ENCODE measurements at places on chromosomes 5 and 9. TPM values are rescaled to one million over a fixed set of nuclear protein-coding genes. Genes with fewer than 3 reads are reported as not detected.

- peak; percentile 33 for DNase-seq
These were observed 26.5 kb downstream of the TRMO start for GRCh38 chr9:97895695-97896332.

GRCh38 chr9:102237520-102237919 is 499.1 kb upstream of the GRIN3A start:
- no peak for DNase-seq

- DNase-seq: no peak
These were observed 41.4 kb upstream of the IL7R start for GRCh38 chr5:35815089-35815936.

GRCh38 chr9:32533336-32533735 is 7.3 kb upstream of the RIGI start:
- DNase-seq: no peak

DNA sequence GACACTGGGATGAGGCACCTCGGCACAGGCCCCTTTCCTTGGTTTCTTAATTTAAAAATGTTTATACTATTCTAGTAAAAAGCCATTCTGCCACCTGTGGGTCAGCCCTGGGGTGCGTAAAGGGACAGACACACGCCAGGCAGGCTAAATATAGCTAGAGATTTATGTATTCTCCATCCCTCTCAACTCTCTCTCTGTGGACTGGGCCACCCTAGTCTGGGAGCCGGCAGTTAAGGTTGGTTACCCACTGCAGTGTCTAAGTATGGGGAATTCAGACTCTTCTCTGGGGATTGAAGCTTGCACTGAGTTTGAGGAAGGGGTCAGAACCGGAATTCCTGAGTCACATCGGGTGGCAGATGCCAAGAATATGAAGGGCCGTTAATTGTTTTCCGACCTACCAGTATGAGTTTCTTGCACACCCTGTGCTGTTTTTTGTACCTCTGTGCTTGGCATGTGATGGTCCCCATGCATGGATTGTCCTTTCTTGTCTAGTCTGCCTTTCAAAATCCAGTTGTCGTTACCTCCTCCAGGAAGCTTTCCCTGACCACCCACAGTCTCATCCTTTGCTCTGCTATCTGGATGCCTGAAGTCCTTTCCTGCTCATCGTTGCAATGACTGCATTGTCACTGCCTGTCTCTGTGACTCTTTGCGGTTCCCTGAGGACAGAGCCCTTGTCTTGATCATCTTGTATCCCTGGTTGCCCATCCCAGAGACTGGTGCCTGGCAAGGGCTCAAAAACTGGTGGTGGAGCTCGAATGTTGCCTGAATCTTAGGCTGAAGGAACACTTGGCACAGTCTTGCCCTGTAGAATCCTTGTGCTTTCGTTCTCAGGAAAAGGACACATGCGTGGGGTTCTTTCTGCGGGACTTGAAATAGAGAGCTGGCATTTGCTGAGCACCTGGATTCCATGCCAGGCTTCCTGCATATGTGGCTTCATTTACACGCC is 2.1 kb downstream of the NEURL1B start:
- DNase-seq: no peak

DNA sequence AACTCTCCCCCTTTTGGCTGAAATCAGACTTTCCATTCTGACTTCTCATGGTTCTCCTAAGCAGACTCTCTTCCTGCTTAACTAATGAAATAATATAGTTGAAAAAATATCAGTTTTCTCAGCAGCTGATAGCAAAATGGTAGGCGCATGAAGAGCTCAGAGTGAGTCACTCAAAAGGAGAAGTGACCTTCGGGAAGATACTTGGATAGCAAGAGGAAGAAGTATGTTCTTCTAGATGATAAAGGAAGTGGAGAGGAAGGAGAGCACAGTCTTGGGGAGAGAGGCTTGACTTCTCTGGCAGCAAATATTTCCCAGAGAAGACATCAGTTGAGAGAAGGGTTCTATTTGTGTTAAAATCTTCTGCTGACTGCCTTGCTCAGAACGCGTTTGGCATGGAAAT is 101.5 kb downstream of the TAF11L14 start:
- DNase-seq: no peak

- DNase-seq: no peak
These were observed 111.6 kb downstream of the WNK2 start for GRCh38 chr9:93295456-93296076.

AQP3 gene
- total RNA-seq: 2.6 TPM

DNA sequence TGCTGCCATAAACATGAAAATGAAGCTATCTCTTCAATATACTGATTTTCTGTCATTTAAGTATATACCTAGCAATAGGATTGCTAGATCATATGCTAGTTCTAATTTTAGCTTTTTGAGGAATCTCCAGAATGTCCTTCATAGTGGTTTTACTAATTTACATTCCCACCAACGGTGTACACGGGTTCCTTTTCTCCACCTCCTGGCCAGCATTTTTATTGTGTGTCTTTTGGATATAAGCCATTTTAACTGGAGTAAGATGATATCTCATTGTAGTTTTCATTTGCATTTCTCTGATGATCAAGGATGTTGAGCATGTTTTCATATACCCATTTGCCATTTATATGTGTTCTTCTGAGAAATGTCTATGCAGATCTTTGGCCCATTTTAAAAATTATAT is 446.5 kb downstream of the GABRG2 start:
- DNase-seq: no peak

DDX4 gene
- total RNA-seq: not detected

DNA sequence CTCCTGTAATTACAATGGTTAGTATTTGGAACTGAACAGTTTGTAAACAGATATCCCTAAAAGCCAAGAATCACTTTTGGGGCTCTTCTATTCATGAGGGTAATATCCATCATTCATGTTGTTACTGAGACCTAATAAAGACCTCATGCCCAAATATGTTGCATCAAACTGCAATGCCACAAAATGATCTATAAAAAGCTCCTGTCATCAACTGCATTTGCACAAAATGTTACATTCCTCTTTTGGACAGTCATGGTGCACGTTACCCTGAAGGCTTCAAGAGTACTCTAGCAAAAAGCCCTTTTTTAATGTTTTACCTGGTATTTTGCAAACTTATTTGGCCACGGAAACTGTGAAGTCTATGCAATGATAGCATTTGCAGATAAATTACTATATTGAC is 14.2 kb upstream of the EQTN start:
- DNase-seq: no peak

NMRK1 gene
- total RNA-seq: 23.3 TPM

GRCh38 chr5:134649163-134649835 is 714 bp downstream of the SEC24A start:
- no peak for DNase-seq

GRCh38 chr5:8839361-8840055 is 706.4 kb downstream of the SEMA5A start:
- DNase-seq: no peak

DNA sequence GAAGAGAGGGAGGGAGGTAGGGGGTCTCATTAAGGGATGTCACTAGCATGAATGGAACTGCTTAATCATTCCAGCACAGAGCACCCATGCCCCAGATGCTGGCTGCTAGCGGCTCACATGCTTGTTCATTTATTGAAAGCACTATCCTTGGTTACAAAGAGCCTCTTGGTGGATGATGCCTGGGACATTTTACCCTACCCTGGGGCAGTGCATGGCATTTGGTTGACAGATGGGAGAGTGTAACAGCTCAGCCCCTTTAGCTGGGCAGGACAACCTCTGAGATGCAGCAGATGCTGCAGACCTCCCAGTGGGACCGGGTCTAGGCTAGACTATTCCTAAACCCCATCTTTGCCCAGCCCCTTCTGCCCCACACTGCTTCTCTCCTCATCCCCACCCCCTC is 46.9 kb upstream of the TCERG1 start:
- DNase-seq: no peak

DNA sequence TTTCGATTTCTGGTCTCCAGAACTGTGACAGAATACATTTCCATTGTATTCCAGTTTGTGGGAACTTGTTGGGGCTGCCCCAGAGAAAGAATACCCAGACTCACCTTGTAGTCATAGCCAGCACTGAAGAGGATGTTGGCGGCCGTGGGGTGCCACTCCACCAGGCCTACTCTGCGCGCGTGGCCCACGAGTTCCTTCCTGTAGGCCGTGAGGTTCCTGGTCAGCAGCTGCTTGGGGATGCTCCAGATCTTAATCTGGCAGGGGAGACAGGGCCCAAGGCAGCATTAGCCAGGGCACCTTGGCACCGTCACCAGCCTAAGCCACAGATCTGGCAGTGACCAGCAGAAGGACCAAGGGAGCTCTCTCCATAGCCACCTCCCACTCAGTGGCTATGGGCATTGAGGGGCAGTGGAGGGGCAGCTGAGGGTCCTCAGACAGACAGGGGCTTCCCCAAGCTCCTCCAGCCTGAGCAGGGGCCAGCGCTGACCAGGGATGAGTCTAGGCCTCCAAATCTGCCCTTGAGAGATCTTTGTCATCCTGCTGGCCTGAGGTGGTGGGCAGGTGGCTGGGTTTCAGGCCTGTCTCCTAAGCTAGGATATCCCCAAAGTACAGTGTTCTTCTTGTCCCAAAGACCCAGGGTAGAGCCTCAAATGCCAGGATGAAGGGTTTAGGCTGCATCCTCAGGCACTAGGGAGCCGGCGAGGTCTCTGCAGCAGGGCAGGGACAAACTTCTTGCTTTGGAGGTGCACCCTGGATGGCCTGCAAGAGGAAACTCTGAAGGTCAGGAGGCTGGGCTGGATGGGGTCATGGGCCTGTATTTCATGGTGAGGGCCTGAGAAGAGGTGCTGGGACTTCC is 15.9 kb upstream of the TRIM14 start:
- no peak for DNase-seq

BOD1 gene
- total RNA-seq: 119 TPM

DNA sequence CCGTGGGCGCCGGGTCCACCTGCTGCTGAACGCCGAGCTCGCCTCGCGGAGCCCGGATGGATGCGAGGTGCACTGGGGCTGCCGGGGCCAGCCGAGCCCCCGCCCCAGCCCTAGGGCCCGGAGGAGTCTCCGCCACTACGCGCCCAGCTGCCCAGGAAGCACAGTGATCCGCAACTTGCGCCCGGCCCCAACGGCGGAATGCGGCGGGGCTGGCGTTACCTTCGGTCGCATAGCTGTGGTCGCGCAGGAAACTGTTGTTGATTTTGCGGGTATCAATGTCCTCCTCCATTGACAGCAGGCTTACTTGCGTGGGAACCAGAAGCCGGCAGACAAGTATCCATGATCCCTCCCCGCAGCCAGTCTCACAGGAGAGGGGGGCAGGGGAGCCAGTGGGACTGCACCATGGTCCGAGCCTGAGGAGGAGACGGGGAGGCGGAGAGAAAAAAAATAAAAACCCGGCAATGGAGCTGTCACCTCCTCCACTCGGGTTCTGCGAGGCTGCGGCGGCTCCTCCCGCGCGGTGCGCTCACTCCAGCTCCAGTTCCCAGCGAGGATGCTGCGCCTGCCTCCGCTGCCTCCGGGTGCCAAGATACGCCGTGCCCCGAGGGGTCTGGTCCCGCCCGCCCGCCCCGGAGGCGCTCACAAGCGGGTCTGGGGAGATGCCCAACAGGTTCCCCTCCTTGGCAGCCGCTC is 628 bp downstream of the PPP2R2B start:
- DNase-seq: no peak

DNA sequence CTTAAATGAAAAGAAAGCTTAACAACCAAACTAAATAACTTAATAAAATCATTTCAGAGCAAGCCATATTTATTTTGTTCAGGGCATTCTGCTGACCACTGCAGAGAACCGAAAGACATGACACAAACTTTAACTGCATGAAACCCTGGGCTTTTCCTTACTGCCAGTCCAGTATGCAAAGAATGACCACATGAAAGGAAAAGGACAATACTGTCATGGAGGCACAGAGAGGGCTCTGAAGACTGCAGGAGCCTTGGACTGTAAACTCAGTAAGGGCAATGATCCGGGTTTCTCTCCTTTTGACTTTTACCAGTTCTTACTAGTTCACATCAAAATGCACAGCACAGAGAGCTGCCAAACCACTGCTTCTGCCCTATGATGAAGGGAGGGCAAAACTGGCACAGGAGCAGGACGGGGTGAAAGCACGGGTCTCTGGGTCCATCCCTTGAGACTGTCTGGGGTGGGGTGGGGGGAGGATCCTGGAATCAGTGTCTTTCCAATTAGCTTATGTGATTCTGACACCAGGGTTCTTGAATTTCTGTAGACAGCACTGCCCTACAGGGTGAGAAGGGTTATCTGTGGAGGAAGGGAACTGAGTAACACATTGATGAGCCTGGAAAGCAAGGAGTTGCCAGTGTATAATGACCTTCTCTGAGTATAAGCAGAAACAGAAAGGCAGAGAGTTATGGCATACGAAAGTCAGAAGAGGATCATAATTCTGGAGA is 44.7 kb downstream of the RNF130 start:
- no peak for DNase-seq

DNA sequence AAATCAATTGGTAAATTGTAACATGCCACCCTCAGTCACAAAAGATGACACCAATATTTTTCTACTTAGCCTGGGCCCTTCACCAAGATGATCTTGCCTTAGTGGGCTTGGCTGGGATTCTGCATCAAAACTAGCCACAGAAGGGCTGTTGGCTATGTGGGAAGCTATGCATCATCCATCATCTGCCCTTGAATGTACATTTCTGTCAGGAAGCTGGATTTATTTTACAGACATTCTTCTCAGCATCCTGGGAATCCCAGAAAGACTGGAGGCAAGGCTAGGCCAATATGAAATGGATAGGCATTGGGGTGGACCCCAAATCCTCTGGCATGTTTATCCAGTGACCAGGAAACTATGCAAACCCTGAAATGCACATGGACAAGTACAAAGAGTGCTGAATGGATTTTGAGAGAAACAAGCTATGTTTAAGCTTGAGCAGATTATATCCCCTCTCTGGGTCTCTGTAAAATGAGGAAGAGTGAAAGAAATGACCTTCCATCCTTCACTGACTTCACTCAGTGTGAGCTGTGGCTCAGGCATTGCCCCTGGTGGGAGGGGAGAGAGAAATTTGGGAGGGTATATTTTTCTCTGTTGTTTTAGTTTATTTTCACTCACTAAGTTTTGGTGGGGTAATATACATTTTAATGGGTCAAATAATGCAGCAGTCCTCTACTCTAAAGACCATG is 283.6 kb downstream of the EBF1 start:
- no peak for DNase-seq

DNA sequence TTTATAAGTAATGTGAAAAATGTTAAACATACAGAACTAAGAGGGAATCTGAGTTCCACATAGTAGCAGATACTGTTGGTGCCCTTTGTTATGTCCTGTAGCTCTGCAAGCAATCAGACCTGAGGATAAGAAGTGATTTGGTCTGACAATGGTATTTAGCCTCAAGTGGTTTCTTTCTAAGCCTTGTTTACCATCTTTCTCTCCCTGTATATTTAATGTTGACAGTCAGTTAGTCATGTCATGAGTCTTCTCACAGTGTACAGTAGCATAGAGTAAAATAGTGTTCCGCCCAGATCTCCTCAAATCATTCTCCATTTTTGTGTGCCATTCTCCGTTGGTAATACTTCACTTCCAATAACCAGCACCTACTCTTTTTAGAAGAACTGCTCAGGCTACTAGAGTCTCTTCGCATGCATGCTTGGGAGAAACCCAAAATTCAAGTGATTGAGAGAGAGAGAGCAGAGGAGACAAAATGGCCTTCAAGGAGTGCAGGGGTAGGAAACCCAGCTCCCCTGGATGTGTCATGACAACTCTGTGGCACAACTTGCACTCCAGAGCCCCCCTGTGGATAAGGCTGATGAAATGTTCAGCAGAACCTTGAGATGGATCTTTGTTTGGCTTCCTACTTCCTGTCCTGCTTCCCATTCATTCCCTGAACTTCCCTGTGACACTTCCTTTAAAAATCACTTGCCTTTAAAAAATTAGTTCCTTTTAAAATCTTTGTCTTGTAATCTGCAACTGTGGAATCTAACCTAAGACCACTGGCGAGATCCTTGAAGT is 129.2 kb upstream of the FST start:
- no peak for DNase-seq

ARID3C gene
- total RNA-seq: not detected

ZNF883 gene
- total RNA-seq: not detected

GRCh38 chr9:16170119-16170518 is 617.3 kb downstream of the CCDC171 start:
- DNase-seq: no peak
